ENCODE measurements at places on chromosomes 7 and 10. TPM values are rescaled to one million over a fixed set of nuclear protein-coding genes. Genes with fewer than 3 reads are reported as not detected.

The MAT1A gene
- total RNA-seq: 0.19 TPM

The CPA2 gene
- total RNA-seq: not detected

The IDI2 gene
- 0.30 TPM for total RNA-seq

The ORC5 gene
- total RNA-seq: 7.1 TPM

The SMO gene
- 4.6 TPM for total RNA-seq

The PIP4K2A gene
- total RNA-seq: 14.0 TPM

The GIMAP1 gene
- total RNA-seq: 5.8 TPM

The AQP1 gene
- total RNA-seq: 284 TPM

The GNAI1 gene
- total RNA-seq: 12.4 TPM

The TMEM196 gene
- total RNA-seq: not detected

The SAMD9L gene
- total RNA-seq: 3.8 TPM

The CDH23 gene
- total RNA-seq: 4.8 TPM

The ZNF488 gene
- total RNA-seq: not detected

The BMI1 gene
- total RNA-seq: 34.4 TPM

The GIMAP4 gene
- total RNA-seq: 38.4 TPM

The MTURN gene
- total RNA-seq: 15.7 TPM

The SPDYE16 gene
- not detected for total RNA-seq
